C1 segment of cervical spinal cord (tissue), 14 donors: ENCODE measurements at places on chromosomes 7 and 10.

GRCh38 chr10:71371750-71372166, 25.0 kb upstream of the CDH23 start:
- DNase-seq: no peak

DNA sequence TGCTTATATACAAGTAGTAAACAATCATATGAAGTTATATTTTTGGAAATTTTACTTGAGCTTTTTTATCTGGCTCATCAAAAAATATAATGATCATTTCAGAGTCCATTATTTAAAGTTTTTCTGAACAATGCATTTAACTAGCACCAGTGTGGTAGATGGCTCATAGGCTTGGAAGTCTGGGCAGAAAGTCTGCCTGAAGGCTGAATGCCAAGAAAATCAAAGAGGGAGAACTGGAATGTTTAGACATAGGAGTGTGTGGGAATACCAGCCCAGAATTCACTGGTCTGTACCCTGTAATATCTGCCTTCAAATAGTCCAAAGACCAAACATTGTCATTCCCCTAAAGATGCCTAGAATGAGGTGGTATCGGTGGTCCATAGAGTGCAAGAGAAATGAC, 40.3 kb upstream of the ANK3 start:
- DNase-seq: no peak

DNA sequence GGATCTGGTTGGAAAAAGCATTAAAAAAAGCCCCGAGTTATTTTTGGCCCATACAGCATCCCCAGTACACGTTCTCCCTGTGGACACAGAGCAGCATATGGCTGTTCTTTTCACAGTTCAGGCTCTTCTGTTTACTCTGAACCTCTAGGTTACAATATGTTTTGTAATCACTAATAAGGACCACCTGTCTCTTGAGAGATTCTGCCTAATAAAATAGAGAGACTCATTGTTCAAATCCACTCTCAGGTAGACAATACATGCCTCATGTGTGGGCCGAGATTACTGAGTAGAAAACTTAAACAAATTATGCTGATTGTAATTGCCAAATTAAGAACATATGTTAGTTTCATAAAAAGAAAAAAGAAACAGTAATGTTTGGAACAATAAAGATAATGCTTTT, 647.7 kb downstream of the GRM8 start:
- DNase-seq: no peak

- no peak for DNase-seq
These were observed 95.0 kb downstream of the FANK1 start for GRCh38 chr10:125991392-125991791.

- DNase-seq: no peak
These were observed 44.7 kb upstream of the TRUB1 start for GRCh38 chr10:114893251-114893650.

DNA sequence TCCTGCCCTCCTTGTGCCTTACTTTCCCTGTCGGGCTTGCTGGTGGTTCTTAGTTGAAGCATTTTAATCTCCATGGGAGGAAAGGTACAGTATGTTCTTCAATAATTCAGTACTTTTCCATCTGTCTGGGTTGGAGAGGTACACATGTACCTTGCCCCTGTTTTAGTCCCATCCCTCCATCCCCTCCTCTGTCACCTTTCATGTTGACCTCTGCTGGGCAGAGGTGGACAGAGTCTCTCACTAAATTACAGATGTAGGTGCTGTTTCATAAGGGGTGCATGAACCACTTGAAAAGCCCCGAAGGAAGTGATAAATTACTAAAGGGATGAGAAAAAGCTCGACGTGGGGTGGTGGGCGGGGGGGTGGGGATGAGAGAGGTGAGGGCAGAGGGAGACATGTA, 5.4 kb downstream of the AGFG2 start:
- DNase-seq: no peak

DNA sequence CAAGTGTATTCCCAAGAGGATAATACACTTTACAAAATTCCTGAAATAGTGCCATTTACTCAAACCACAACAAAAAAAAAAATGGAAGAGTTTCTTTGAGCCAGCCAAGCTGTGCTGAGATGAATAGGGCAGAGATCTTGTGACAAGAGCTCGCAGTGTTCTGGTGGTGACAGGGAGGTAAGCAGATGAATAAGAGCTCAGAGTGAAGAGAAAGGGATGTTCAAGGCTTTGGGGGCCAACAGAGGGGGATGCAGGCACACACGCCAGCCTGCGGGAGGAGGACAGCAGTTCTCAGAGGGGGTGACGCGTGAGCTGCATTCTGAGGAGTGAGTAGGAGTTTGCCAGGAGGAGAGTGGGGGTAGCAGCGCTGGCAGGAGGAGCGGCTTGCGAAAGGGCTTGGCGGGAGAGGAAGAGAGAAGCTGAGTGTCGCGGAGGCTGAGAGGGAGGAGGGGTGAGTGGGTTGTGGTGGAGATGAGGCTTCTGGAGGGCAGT, 194.4 kb upstream of the IMMP2L start:
- peak; percentile 71 for DNase-seq

GRCh38 chr7:132004529-132004928, 448.1 kb upstream of the PODXL start:
- no peak for DNase-seq

GRCh38 chr10:121710207-121710606, 112.0 kb upstream of the FGFR2 start:
- DNase-seq: no peak

DNA sequence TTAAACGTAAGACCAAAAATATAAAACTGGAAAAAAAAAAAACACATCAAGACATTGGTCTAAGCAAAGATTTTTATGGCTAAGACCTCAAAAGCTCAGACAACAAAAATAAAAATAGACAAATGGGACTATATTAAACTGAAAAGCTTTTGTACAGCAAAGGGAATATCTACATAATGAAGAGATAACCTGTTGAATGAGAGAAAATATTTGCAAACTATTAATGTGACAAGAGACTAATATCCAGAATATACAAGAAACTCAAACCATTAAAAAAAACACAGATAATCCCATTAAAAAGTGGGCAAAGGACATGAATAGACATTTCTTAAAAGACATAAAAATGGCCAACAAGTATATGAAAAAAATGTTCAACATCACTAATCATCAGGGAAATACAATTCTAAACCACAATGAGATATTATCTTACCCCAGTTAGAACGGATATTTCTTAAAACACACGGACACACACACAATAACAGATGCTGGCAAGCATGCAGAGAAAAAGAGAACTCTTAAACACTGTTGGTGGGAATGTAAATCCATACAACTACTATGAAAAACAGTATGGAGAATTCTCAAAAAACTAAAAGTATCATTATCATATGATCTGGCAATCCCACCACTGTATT, 28.8 kb downstream of the CNOT4 start:
- no peak for DNase-seq

GRCh38 chr7:50314836-50315592, 10.5 kb downstream of the IKZF1 start:
- DNase-seq: no peak

GRCh38 chr7:74399006-74399405, 54.7 kb upstream of the GTF2IRD1 start:
- DNase-seq: no peak

- DNase-seq: no peak
These were observed 44.9 kb downstream of the DLG5 start for GRCh38 chr10:77881636-77882035.

- peak; percentile 73 for DNase-seq
These were observed at the start of gene CREB3L2 for GRCh38 chr7:138001529-138002095. Gene CREB3L2 (minus strand): TSS chr7:138002086. CDS start chr7:138001705, 381 bp downstream.

DNA sequence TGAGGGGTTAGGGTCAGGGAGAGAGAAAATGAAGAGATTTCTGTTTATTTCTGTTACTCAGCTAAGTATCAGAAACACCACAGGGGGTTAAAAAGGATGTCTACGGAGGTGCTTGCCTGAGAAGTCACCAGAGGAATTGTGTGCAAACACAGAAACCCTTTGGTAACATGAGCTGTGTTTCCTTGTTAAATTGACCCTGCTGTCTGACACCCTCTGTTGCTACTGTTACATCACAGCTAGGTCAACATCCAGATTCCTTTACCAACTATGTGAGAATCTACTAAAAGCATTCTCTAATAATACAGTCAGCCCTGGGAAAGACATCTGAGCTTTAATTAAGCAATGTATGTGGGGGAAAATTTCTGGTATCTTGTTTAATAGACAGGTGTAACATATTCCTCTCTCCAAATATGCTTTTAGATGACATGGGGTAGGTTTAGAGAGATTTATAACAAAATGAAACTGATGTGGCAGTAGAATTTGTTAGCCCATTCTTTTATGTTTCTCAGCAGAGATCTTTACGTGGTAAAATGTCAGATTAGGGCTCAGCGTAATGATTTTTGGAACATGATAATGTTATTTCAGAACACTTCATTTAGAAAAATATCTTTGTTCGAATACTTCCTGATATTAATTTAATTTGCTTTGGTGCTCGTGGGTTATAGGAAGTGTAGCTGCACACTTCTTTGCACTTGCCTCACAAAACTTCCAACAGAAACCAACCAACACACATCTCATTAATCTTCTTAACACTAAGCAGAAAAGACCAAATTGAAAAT, 168.0 kb upstream of the AHR start:
- DNase-seq: no peak

DNA sequence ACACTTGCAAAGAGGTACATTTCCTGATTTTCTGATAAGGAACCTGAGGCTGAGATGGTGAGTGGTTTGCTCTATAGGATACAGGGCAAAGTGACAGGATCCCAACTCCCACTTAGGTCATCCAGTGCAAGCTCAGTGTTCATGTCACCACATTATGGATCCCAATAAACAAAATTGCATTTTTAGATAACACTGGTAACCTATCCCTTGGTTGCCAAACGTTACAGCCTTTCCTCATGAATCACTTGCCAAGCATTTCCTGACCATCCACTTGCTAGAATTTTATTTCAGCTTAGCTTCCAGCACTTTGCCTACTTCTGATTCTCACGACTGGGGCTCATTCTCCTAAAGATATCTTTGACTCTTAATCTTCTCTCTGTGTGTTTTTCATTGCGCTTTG, 131.4 kb upstream of the ODAD2 start:
- DNase-seq: no peak

- no peak for DNase-seq
These were observed 7.3 kb upstream of the KLHDC10 start for GRCh38 chr7:130063036-130063435.

DNA sequence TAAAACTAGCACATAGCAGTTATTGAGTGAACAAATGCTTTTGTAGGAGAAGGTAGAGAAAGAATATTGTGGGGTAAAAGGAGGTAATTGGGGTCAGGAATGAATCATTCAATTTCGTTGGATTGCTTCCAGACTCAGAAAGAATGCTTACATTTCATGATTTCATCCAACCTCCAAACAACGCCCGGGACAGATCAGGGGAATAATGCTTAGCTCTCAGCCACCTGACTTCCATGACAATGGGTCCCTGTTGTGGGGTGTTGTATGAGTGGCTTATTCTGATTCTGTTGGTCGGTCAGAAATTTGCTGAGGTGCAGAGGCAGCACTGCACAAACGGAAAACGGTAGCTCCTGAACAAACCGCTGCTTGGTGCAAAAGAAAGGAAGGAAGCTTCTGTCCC, 24.0 kb upstream of the INPP5F start:
- no peak for DNase-seq

- DNase-seq: no peak
These were observed 10.4 kb downstream of the CPA2 start for GRCh38 chr7:130276796-130277762.

- DNase-seq: no peak
These were observed 16.7 kb downstream of the CRPPA start for GRCh38 chr7:16404636-16405035.

- DNase-seq: no peak
These were observed 37.0 kb upstream of the DNAJB6 start for GRCh38 chr7:157299613-157300368.

GRCh38 chr10:62779487-62780248, 24.9 kb upstream of the ADO start:
- no peak for DNase-seq

- DNase-seq: no peak
These were observed 69.4 kb upstream of the CAV2 start for GRCh38 chr7:116429986-116430619.

GRCh38 chr10:77159538-77160110, 478.0 kb downstream of the KCNMA1 start:
- no peak for DNase-seq

DNA sequence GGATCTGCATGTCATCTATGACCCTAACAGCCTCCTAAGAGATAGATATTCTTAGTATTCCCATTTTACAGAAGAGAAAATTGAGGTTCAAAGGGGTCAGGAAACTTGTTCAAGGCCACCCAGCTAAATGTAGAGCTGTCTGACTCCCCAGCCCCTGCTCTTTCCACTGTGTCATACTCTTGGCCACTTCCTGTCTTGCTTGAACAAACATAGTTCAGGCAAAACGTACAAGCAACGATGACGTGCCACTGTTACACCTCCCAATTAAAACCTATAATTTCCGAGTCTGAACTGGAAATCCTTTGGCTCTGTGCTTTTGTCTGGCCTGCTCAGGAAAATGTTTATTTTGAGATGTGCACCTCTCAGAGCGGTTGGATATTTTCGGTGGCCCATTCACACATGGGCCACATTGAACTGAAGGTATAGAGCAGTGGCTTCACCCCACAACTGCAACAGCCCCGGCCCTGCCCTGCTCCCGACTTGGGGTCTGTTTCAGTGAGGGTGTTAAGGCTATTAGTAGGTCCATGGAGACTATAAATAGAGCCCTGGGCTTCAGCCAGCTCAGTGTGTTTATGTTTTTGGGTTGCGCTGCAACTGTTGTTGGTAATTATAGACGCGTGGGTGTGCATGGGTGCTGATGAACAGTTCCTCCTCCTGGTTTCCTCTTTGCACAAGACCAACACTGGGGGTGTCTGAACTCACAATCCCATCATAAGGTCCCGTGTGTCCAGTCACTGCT, 172.3 kb upstream of the ADO start:
- DNase-seq: peak; percentile 18

DNA sequence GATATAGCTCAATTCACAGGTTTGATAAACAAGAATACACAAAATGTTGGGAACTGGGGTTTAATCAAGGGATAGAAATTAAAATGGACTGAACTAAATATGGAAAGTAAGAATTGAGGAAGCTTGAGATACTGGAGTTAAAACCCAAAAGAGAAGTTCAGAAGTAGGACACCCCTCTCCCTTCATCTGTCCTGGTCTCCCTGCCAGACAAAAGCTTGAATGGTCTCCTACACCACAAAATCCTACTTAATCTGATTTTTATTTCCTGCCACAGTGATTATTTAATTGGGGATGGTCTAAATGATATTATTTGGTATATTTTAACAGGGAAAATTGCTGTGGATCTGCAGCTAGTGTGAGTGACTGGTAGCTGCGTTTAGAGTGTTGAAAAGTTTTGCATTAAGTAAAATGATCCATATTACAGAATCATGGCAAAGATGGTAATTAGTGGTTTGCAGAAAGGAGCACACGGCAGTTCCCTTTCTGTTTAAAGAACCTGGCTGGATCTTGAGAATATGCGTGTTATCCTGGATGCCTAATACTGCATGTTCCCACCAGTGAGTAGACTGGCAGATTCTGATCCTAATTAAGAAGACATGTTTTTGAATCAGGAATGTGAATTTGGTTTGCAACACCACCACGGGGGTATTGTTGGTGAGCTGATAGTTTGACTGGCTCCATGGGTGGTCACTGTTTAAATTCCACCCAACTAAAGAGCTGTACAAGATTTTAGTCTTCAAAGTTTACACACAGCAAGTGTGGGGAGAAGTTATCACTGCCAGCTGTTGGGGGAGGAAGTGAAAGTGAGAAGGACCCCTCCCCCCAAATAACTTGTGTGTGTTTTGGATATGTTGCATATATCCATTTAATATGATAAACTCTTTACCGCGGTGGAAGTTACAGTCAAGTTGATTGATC, 5.5 kb downstream of the RBM20 start:
- no peak for DNase-seq

- no peak for DNase-seq
These were observed 57.9 kb downstream of the ZNF467 start for GRCh38 chr7:149715476-149715875.

- no peak for DNase-seq
These were observed 41.4 kb downstream of the VAX1 start for GRCh38 chr10:117096599-117097201.
